Umbilical cord (tissue), 2 donors: ENCODE measurements at places on chromosomes 6 and 20. TPM values are rescaled to one million over a fixed set of nuclear protein-coding genes. Genes with fewer than 3 reads are reported as not detected.
A peak's percentile ranks its signal among the peaks of the same experiment; 100 is the strongest.

The MYMX gene
- total RNA-seq = not detected

GRCh38 chr6:28729501-28730402 lies 194.0 kb downstream of the TRIM27 start:
- DNase-seq = no peak

- no peak for DNase-seq
These were observed 8.8 kb downstream of the SNX3 start for GRCh38 chr6:108252055-108252454.

The HLA-E gene
- total RNA-seq = 186 TPM

- peak; percentile 12 for DNase-seq
These were observed 28.5 kb upstream of the BMP6 start for GRCh38 chr6:7697432-7697819.

GRCh38 chr6:30399390-30400058 lies 54.6 kb downstream of the RPP21 start:
- DNase-seq = no peak

DNA sequence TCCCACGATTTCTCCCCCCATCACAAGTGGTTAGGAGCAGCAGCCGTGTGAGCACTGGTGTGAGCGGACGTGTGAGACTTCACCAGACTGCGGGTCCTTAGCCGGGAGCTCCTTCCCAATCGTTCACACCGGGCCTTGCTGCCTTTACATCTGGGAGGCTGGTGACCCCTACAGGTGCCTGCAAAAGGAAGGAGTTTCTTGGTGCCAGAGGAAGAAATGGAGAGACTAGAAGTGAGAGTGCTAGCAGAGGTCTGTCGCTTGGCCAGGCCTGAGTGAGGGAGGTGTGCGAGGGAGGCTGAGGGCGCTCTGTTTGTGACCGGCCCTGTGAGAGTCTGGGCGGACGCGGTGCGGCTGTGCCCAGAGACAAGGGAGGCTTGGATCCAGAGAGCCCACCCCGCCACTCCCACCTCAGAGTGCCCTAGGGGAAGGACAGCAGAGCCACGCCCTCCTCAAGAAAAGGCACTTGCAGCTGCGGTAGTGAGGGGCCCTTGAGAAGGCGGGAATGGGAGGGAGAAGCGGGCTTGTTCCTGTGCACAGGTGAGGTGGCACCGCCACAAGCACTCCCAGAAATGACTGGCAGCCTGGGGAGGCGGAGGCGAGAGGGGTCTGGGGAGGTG lies 10.0 kb upstream of the ARMC2 start:
- peak; percentile 29 for DNase-seq

The PPP1R16B gene
- total RNA-seq = 2.6 TPM

DNA sequence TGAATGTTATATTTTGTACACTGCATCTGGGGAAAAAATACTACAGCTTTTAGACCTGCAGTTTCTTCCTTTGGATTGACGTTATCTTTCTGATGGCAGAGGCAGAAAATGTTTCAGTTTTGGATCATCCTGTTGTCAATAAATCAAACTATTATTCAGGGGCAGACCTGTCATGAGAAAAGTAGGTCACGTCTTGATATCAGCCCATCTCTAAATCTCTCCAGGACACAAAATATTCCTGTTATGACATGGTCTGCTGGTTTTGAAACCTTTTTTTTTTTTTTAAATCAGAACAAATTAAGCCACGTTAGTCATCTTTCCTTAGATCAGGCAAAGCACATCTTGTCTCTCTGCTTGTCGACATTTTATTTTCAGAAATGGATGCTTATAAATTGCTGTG lies 24.0 kb downstream of the IL20RA start:
- DNase-seq = peak; percentile 63

- DNase-seq = no peak
These were observed 109.8 kb upstream of the SGK1 start for GRCh38 chr6:134427721-134428120.
